Stimulated activated CD8-positive, alpha-beta memory T cell treated with anti-CD3 and anti-CD28 coated beads, Interleukin-4, amount 100 ng/mL, for 1 hour (primary cell): ENCODE measurements at places on chromosomes 16 and 17.

- DNase-seq: no peak
Measured at GRCh38 chr16:75987323-75987722, 261.0 kb upstream of the CPHXL start.

DNA sequence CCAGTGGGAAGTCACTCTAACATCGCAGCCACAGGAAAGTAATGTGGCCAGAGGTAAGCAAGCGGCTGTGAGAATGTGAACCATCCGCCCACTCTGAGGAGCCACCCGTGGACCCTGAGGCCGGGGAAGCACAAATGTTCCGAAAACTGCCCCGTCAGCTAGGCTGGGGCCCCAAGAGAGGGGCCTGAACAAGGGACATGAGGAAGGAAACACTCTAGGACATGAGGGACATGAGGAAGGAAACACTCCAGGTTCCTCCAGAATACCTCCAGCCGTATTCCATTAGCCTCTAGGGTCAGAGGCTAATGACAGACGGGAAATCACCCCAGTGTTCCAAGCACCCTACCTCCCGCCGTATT is 317 bp downstream of the TEFM start:
- no peak for DNase-seq

GRCh38 chr17:68489919-68490318 is 22.3 kb upstream of the PRKAR1A start:
- DNase-seq: no peak

DNA sequence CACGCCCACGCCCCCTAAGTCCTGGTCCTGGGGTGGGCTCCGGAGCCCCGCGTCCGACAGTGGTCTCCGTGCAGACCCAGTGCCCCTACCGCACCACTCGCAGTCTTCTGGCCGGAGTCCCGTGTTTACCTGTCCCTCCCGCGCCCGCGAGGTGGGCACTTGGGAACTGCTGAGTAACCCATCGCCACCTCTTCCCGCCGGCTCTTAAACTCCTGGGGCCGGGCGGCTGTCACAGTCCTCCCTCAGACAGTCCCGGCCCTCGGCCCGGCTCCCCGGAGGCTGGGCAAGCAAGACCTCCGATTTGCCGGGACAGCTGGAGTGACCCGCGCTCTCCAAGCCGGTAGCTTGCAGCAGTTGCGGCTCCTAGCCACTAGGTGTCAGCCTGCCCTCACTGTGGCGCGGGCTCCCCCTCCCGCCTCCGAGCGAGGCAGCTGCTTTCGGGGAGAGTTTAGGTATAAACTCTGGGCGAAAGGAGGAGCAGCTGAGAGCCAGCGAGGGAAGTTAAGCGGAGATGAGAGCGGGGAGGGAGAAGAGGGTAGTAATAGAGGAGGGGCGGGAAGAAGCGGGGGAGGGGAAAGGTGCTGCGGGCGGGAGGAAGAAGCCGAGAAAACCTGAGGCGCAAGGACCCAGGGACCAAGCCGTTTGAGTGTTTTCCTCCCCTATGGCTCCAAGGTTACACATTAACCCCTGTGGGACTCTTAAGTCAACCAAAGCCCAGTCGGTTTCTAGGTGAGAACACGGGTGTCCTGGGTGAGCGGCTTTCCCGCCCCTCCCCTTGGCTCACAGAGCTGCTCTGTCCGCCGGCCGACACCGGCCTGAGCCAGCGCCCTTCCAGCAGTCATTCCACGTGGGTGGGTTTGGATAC is 826 bp upstream of the TLCD1 start:
- peak; percentile 80 for DNase-seq

DNA sequence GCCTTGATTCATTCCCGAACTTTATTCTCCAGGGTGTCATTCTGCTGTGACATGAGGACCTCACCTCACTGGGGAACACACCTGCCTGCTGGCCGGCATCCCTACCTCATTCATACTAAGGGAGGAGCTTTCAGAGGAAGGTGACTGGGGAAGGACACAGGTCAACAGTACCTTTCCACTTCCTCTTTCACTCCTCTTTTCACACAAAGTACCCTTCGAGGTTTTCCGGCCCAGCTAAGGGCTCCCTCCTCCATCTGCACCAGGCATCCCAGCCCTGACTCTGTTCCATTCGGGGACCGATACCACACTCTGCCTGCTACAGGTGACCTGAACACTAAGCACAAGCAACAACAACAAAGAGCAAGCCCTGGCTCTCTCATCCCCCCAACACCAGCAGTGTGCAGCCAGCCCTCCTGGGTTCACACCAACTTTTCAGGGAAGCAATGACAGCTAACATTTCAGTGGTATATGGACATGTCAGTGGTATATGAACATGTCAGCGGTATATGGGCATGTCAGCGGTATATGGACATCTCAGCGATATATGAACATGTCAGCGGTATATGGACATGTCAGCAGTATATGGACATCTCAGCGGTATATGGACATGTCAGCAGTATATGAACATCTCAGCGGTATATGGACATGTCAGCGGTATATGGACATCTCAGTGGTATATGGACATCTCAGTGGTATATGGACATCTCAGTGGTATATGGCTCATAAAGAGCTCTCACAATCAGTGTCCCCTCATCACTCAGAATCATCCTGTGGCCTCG is 16.0 kb downstream of the TRIM25 start:
- no peak for DNase-seq

GRCh38 chr16:69397821-69398521 is 12.2 kb upstream of the TERF2 start:
- DNase-seq: no peak

DNA sequence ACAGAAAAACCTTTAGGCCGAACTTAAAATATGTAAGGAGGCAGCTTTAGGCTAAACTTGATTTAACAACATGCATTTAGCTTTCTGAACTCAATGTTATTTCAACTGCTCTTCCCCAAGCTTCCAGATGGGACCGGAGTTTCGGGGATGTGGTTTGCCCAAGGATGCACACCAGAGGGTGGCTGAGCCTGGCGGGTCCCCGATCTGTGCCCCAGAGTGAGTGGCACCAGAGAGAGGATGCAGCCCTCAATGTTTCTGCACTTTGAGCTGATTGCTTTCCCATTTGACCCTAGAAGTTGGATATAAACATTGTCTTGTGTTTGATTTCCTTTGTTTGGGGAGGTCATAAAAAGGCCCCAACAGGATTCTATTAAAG is 348.0 kb upstream of the TNRC6C start:
- no peak for DNase-seq

- no peak for DNase-seq
Measured at GRCh38 chr16:83306961-83307593, 500.7 kb upstream of the HSBP1 start.

- no peak for DNase-seq
Measured at GRCh38 chr17:70863436-70864248, 694.3 kb downstream of the KCNJ2 start.

DNA sequence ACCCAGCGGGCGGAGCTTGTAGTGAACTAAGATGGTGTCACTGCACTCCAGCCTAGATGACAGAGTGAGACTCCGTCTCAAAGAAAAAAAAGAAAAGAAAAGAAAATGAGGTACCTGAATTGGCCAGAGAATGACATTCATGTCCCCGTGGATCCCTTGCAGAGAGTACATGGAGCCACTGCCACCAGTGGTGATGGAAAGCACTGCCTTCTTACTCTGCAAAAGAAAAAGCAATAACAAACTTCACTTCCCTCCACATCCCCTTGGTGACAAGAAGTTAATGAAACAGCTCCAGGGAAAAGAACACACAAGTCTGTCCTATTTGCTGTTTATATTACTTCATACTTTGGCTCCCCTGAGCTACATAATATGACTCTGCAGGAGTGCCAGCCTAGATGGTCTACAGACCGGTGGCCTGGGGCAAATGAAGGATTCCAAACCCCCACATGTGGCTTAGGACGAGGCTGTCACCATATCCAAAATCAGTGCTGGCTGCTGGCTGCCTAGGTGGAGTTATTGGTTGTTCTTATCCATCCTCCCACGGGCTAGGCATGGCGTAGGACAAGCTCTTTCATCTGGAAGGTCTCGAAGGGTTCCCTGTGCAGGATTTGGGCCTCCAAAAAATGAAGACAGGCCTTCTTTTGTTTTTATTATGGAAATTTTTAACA is 13.3 kb downstream of the NQO1 start:
- DNase-seq: no peak

- no peak for DNase-seq
Measured at GRCh38 chr17:80643326-80644099, 98.9 kb downstream of the RPTOR start.
